ENCODE measurements at places on chromosomes 6 and 20.

DNA sequence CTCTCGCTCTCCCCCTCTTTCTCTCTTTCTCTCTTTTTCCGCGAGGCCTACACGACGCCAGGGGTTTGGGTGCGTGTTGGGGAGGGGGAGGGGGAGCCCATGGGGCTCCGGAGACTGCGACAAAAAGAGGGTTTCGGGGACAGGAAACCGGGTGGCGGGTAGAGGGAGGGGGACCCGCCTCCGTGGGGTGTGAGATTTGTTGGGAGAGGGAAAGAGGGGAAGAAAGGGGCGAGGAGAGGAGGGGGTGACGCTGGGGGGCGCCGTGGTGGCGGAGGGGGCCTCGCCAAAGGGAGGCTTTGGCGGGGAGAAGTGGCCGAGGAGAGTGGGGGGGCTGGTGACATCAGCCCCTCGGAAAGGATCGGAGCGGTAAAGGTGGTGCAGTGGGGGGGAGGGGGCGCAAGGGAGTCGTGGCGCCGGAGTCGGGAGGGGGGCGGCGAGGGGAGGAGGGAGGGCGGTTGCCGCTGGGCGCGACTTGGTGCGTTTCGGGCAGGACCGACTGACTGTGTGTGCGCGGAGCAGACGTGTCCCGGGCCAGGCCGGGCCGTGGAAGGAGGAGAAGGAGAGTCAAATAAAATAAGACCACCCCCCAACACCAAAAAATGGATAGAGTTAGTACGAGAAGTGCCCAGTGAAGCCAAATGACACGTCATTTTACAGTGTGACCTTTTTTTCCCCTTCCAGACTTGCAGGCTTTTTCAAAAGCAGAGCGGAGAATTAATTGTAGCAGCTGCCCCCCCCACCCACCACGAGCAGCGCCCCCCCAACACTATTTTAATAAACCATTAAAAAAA is 39.8 kb downstream of the GNAS start:
- DNase-seq = peak; percentile 63

DNA sequence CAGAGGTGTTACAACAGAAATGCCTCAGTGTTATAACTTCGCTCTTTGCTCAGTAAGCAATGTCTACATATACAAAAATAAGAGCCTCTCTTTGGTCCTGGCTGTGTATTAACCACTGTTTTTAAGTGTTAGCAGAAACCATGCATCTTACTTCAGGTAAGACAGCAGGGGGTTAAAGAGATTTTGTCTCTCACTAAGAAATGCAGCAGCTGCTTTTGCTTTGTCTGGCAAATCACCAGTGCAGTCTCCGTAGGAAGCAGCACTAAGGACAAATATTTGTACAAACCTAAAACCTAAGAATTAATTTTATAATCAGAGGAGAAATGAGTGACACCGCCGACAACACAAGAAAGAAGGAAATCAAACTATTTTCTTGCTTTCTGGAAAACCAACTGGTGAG is 758 bp downstream of the SMIM28 start:
- no peak for DNase-seq

DNA sequence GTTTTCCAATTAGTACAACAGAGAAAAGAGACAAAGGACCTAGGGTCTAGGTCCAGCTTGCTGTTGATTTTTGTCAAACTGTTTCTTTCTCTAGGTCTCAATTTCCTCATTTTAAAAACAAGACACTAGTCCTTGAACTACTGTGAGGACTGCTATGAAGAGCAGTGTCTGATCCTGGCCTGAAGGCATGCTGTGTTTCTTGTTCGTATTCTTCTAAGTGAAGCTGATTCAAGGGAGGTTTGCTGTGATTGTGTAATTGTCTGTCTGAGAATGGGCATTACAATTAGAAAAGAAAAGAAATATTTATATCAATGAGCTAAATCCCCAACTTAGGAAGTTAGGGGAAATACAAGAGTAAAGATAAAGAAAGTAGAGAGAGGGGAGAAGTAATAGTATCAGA is 228.2 kb upstream of the SUPT3H start:
- DNase-seq = no peak

GRCh38 chr6:27295301-27296079 is 16.6 kb downstream of the POM121L2 start:
- peak; percentile 35 for DNase-seq
